ENCODE measurements at places on chromosomes 11 and 22.

GRCh38 chr22:46068593-46069491 is 81.5 kb upstream of the PPARA start:
- no peak for DNase-seq

GRCh38 chr11:113876074-113876797 is 864 bp upstream of the USP28 start:
- no peak for DNase-seq

DNA sequence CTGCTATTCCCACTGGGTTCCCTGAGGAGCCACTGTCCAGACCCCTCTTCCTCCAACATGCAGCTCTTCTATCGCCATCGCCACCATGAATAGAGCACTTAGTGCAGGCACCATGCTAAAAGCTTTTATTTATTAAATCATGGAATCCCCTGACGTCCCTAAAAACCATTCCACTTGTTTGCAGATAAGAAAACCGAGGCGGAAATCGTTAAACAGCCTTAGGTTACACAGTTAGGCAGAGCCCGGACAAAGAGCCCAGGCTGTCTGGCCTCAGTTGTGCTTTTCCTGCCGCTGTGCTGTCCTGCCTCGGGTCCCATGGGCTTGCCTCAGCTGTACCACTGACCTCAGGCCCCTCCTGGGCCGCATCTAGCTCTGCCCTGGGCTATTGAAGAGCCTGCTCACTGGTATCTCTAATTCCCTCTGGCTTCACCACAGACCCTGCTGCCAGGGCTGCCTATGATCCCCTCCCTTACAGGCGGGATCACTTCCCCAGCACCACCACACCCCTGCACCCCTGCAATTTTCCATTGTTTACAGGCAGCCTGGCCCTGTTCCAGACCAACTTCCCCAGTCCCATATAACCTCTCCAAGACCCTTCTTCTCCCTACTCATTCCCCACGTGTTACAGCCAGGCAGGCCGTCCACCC is 13.0 kb upstream of the TUB start:
- no peak for DNase-seq

GRCh38 chr11:32610797-32611352 is 27.2 kb downstream of the EIF3M start:
- DNase-seq = no peak

DNA sequence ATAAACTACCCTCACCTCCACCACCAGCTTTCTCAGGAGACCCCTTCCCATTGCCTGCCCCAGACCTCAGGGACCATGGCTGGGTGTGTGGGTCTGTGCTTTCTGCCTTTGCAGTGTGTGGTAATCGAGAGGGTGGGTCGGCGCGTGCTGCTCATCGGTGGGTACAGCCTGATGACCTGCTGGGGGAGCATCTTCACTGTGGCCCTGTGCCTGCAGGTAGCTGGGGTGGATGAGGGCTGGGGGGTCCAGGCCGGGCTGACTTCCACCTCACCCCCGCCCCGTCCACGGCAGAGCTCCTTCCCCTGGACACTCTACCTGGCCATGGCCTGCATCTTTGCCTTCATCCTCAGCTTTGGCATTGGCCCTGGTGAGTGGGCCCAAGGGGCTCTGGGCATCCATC is 10.5 kb upstream of the MIF start:
- no peak for DNase-seq

- DNase-seq = no peak
These were observed 20.4 kb downstream of the ASCC2 start for GRCh38 chr22:29817724-29818123.

DNA sequence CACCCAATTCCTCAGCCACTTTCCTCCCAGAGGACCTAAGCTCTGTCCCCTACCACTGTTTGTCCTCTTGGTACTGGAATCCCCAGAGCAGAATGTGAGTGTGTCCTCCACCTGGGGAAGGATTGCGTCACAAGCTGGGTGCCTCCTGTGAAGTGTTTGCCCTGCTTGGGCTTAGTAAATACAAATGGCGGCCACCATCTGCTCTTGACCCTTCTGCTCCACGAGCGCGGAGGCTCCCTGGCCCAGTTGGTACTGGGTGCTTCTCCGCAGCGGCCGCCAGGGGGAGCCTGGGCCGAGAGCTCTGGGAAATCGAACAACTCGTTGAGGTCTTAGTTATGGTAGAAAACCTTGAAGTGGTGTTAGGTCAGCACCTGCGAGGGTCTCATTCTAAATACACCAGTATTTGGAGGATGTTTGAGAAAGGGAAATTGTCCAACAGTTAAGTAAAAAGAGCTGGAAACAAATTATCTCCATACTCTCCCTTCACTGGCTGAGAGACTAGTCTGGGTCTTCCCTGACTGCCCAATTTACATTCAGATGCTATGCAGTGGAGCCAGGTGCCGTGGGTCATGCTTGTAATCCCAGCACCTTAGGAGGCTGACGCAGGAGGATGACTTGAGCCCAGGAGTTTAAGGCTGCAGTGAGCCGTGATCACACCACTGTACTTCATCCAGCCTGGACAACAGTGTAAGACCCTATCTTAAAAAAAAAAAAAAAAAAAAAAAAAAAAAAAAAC is 74.6 kb upstream of the TEAD1 start:
- DNase-seq = peak; percentile 50

DNA sequence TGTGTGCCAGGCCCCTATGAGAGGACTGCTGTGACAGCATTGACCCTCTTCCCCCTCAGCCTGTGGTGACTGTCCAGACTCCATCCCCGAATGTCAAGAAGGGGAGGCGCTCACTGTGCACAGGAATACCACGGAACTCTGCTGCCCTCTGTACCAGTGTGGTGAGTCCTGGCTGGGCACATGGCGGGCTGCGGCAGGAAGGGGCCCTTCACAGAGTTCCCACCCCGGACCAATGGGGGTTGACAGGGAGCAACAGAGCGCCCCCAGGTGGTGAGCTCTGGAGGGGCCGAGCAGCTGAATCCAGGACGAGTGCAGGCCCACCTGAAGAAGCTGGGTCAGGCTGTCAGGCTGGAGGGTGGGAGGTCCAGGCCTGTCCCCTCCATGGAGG is 83.8 kb upstream of the MYOD1 start:
- no peak for DNase-seq

- peak; percentile 77 for DNase-seq
These were observed 9.1 kb downstream of the LMF2 start for GRCh38 chr22:50498322-50498890.

DNA sequence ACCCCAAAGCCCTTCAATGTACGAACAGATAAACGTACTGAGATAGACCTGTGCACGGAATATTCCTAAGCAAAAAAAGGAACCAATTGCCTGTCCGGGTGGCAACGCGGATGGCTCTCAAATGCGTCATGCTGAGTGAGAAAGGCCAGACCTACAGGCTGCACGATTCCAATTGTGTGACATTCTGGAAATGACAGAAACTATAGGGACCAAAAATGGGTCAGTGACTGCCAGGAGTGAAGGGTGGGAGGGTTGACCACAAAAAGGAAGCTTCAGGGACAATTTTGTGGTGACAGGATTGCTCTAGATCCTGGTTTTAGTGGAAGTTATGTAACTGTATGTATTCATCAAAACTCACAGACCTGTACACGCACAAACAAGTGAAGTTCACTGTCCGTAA is 24.0 kb upstream of the SYT8 start:
- no peak for DNase-seq

GRCh38 chr11:79273781-79274180 is 167.0 kb downstream of the TENM4 start:
- DNase-seq = no peak

DNA sequence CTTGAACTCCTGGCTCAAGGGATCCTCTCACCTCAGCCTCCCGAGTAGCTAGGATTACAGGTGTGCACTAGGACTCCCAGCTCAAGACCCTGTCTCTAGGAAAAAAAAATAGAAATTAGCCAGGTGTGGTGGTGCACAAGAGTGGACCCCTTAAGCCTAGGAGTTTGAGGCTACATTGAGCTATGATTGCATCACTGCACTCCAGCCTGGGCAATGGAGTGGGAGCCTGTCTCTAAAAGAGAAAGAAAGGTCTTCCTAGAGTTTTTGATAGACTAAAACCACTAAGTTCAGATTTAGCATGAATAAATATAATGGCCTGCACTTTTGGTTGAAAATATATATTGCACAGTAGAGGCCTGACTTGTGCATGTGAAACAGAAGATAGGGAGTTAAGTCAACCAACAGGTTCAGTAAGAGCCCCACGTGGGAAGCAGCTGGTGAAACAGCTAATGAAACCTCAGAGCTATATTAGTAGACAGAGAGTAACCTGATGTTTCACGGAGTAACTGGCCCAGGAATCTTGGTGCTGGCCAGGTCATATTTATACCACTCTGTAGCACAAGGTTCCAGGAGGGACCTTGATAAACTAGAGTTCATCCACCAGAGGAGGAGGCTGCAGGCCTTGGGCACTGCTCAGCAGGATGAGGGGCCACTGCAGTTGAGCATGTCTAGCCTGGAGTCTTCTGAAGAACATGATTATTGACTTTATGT is 4.6 kb upstream of the MICAL3 start:
- no peak for DNase-seq

DNA sequence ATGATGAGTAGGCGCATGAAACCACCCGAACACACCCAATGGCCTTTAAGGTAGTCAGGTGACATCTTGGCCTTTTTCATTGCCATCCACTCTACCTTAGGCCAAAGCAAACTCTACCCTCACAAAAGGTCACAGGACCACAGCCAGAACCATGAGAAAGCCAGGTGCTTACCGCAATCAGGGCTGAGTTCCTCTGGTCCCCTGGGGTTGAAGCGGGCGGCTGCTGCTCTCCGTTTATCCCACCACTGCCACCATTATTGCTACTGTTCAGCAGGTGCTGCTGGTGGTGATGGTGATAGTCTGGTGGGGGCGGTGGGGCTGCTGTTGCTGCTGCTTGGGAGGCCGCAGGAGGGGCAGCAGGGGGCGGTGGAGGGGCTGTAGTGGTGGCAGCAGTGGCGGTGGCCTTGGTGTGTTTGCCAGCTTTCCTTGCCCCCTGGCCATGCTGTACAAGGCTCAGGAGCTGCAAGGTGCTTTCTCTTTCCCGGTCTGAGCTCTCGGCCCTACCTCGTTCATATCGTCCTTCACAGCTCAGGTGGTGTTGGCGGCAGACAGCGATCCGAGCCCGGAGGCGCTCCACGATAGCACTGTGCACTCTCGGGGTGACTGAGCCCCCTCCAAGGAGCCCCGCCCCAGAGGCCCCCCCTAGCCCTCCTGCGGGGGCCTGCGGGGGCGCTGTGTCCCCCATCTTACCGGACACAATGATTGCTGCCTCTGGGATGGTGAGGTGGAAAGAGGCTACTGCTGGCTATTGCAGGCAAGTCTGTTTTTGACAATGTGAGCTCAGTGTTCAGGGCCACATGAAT is 1.6 kb downstream of the MAML2 start:
- peak; percentile 74 for DNase-seq

All from activated CD4-positive, alpha-beta T cell treated with anti-CD3 and anti-CD28 coated beads, Interleukin-2, amount 50 U/mL, for 16 hours (primary cell).